ENCODE measurements at places on chromosomes 7 and 10. TPM values are rescaled to one million over a fixed set of nuclear protein-coding genes. Genes with fewer than 3 reads are reported as not detected.

The SEC31B gene
- 1.6 TPM for total RNA-seq

The GBX1 gene
- not detected for total RNA-seq

The INHBA gene
- total RNA-seq = 2.6 TPM

The SLC26A3 gene
- total RNA-seq = not detected

The HGF gene
- 0.82 TPM for total RNA-seq

The SFTPA2 gene
- total RNA-seq = not detected

The TFPI2 gene
- 81.8 TPM for total RNA-seq

The TMEM236 gene
- 0.32 TPM for total RNA-seq

The DEPP1 gene
- total RNA-seq = 392 TPM

The SLC39A12 gene
- not detected for total RNA-seq

The SPDYE2B gene
- total RNA-seq = not detected

The FGFBP3 gene
- total RNA-seq = 0.16 TPM

The GDF10 gene
- not detected for total RNA-seq

The HTR7 gene
- under 0.01 TPM for total RNA-seq

The UCMA gene
- total RNA-seq = not detected

The TLX1 gene
- not detected for total RNA-seq

The LRRD1 gene
- under 0.01 TPM for total RNA-seq

The NRG3 gene
- 10.6 TPM for total RNA-seq

The CPEB3 gene
- total RNA-seq = 0.65 TPM

Data from bladder microvascular endothelial cell (primary cell).